CD4-positive, alpha-beta memory T cell (primary cell): ENCODE measurements at places on chromosomes 5 and 9.

GRCh38 chr9:124593200-124593599 is 86.0 kb upstream of the NR5A1 start:
- DNase-seq = no peak

- no peak for DNase-seq
These were observed 7.6 kb upstream of the GBGT1 start for GRCh38 chr9:133171161-133171961.

DNA sequence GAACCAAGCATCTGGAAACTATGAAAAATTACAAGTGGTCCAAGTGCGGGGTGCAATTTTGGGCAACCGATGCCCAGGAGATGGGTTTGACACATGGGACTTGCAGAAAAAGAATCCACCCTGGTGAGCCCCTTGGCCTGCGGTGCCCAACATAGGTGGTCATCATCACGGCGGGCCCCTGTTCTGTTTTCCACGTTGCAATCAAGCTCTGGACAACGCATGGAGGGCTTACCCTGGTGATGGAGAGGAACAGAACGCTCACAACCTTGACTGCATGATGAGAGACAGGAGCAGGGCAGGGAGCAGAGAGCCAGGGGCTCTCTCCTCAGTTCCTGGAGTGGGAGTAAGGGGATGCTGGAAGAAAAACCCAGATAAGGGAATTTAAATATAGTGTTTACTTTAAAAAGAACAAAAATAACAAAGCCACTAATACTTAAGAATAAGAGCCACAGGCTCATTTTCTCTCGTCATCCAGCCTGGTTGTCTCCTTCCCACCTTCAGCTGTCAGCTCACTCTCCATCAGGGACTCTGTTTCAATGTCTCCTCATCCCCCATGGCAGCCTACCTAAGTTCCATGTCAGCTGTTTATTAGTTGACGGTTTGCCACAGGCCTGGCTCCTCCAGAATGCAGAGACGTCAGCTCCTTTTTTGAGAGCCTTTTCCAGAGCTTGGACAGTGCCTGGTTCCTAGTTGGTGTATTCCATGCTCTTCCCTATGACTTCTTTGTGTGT is 172.1 kb downstream of the GADD45G start:
- DNase-seq = no peak

- DNase-seq = no peak
These were observed 48.8 kb downstream of the TRPM3 start for GRCh38 chr9:71072587-71072986.

DNA sequence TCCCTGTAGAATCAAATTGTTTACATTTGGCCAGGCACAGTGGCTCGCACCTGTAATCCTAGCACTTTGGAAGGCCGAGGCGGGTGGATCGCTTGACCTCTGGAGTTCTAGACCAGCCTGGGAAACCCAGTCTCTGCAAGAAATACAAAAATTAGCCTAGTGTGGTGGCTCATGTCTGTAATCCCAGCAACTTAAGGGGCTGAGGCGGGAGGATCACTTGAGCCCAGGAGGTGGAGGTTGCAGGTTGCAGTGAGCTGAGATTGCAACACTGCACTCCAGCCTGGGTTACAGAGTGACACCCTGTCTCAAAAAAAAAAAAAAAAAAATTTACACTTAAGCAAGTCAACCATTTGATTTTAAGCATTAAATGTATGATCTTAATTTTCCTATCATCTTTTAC is 17.5 kb upstream of the IQGAP2 start:
- no peak for DNase-seq

DNA sequence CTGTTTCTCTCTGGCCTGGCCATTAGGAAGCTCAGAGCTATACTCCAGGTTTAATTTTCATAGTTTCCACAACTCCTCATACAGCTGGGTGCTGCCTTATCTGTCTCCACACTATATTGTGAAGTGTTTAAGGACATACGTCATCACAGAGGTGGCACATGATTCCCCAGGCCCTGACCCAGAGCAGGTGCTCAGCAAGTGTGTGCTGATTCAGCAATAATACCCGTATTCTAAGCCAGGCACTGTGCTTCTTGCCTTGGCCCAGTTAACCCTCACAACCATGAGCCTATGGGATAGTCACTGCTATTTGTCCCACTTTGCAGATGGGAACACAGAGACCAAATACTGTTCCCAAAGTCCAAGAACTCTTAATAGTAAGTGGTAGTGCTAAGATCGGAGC is 93.5 kb upstream of the SMIM23 start:
- no peak for DNase-seq

DNA sequence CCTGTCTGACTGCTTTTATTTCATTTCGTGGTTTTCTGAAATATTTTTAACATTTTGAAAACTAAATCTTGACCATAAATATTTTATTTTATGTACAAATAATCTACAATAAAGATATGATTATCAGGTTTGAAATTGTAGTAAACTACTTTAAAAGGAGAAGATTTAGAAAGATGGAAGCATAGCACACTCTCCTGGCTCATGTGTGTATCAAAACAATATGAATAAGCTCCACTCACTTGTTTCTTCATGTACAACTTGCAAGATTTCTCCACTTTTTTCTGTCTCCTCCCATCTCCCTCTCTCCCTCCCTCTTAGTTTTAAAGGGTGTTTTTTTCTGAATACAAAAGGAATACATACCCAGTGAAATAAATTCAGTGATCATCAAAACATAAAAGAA is 15.4 kb upstream of the VPS13A start:
- no peak for DNase-seq

DNA sequence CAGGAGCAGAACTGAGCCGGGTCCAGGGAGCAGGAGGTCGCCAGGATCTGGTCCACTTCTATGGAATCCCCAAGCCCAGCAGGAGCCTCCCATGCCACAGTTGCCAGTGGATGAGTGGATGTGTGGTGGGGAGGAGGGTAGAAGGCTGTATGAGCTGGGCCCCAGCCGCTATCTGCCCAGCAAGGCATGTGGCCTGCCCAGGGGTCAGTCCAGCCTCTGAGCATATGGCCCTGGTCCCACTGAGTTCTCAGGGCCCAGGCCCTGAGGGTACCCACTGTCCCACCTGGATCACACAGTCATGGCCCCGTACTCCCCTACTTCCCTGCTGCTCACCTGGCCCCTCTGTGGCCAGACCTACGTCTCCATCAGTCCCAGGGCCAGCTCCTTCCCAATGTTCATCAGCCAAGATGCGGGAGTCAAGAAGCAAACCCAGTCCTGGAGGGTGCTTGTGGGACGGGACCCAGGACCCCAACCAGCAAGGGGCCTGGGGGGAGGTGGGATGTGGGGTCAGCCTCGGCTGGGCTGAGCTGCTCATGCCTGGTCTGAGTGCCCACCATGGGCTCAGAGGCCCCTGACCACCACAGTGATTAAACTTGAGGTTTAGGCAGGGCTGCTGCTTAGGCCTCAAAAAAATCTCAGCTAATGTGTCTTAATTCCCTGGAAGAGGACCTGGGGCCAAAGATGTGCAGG is 152.7 kb downstream of the COL23A1 start:
- DNase-seq = no peak
